ENCODE measurements at places on chromosomes 7 and 10. TPM values are rescaled to one million over a fixed set of nuclear protein-coding genes. Genes with fewer than 3 reads are reported as not detected.

DNA sequence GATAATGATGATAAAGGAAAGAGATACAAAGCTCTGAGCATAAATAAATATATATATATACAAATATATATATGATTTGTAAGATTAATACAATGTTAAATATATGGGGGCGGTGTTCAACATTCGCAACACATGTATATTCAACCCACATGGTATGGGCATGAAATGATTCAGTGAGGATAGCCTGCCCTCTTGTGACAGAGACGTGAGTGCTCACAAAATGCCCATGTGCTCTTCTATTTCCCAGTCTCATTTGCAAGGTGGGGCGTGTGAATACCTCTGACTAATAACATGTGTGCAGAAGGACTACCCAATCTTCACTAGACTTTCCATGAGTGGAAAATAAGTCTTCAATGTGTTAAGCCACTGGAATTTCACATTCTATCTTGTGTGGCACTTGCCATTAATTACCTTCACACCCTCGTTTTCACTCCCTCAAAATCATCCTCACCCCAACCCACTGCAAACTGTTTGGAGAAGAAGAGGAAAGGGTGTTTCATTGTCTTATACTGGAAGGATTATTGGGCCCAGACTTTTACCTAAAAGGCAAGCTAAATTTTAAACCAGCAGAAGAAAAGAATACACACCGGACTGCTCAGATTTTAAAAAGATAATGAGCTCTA, 26.9 kb downstream of the ASAH2 start:
- DNase-seq, result no peak

GRCh38 chr10:17865351-17865750, 56.2 kb downstream of the MRC1 start:
- DNase-seq, result no peak

DNA sequence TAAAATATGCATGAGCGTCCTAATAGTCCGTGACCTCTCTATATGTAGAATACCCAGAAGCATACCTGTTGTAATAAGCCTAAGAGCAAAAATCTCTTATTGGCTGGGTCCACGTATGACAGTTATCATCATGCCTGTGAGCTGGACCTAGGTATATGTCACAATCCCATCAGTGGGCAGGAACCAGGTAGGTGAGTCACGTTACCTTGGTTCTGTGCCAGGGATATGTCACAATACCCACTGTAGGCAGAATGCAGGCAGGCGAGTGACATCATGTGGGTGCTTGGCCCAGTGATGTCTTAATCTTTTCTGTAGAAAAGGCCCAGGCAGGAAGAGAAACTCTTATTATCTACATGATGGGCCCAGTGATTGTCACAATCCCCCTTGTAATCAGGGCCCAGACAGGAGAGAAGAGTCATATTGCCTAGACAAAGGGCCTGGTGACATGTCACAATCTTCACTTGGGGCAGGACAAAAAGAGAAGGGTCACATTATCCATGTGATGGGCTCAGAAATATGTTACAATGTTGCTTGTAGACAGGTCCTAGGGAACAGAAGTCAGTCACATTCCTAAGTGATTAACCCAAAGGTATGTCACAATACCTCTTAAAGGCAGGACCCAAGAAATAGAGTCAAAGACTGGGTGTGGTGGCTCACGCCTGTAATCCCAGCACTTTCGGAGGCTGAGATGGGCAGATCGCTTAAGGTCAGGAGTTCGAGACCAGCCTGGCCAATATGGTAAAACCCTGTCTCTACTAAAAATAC, 12.9 kb upstream of the ZNF736 start:
- DNase-seq, result no peak

DNA sequence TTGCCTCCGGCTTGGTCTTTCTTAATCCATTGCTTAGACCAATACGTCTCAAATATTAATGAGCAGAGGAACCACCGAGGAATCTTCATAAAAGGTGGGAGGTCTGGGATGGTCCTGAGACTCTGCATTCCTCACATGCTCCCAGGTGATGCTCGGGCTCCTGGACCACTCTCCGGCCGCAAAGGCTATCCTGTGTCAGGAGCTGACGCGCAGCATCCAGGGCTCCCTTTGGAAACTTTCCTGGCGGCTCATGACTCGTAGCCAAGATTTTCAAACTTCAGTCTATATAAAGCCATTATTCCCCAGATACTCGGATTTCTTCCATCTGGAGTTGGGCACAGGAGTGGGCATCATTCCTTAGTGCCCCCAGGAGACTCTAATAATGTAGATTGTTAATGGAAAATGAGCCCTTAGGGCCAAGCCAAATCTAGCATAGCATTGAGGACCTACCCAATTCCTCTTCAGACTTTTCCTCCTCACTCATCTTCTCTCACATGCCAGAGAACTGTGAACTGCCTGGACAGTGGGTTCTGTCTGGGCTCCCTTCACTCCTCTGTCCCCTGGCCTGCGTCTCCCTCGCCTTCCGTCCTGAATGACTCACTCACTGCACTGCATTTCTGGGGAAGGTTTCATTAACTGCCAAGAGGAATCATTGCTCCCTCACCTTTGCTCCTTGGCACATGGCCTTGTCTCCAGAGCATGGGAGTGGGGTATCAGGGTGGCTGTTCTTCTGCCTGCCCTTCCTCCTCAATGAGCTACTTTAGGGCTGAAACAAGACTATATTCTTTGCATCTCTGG, 89.3 kb downstream of the MKI67 start:
- no peak for DNase-seq

- no peak for DNase-seq
Observed at GRCh38 chr7:153628825-153629224, 423.4 kb upstream of the DPP6 start.

DNA sequence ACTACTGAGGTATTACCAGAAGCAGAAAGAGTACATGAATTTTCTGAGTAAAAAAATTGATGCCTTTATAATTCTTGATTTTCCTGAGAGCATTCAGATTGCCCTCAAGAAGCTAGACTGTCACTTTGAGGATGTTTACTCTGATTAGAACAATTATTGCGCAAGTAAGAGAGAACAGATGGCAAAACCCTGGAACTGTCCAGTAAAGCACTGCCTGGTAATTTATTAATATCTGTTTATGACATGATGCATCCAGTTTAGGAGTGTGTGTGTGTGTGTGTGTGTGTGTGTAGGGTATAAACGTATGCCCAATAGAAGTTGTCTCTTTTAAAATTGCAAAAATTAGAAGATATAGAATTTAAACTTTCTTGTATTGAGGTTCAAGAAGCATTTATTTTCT, 379.7 kb downstream of the PHTF2 start:
- DNase-seq, result no peak

DNA sequence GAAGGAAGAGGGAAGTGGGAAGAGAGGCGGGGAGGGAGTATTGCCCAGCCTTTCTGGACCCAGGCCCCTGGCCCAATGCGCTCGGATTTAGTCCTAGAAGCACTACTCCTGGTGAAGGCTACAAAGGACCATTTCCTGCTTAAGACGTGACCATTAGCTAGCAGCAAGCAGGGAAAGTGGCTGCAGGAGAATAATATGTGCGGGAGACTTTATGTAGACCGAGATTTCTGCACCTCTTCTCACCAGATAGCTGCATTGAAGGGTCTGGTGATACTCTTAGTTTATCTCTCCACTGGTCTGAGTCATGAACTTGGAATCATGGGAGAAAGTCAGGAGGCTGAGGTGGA, 3.1 kb downstream of the VAX1 start:
- DNase-seq, result no peak

DNA sequence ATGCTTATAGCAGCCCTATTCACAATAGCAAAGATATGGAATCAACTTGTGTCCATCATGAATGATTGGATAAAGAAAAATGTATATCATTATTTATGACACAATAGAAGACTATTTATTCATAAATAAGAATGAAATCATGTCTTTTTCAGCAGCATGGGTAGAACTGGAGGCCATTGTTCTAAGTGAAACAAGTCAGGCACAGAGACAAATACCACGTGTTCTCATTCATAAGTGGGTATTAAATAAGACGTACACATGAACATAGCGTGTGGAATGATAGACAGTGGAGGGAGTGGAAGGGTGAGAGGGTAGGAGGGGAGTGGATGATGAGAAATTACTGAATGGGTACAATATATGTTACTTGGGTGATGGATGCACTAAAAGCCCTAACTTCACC, 762.4 kb downstream of the REEP3 start:
- DNase-seq, result no peak

DEPP1 gene
- polyA plus RNA-seq, result 32.5 TPM

Data from right cardiac atrium (tissue), 5 donors.